Stimulated activated CD4-positive, alpha-beta T cell treated with anti-CD3 and anti-CD28 coated beads, Interleukin-2, amount 100 ng/mL, for 24 hours (primary cell): ENCODE measurements at places on chromosomes 3 and 15.

- DNase-seq: no peak
Measured at GRCh38 chr3:39753391-39753790, 56.0 kb upstream of the MYRIP start.

DNA sequence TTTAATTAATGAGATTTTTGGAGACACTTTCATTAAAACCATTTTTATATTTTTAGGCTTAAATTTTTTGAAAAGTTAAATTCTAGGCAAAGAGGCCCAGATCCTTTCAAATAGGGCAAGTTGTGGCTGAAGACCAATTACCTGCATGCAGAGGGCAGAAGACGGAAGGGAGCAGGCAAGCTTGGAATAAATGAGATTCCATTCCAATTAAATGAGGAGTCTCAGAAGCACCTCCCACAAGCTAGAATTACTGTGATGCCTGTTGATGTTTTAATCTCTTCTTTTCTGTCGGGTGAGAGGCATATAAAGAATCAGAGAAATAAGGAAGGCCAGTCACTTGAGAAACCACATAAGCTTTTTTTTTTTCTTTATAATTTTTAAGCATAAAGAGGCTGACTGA lies 46.8 kb downstream of the KBTBD8 start:
- no peak for DNase-seq

DNA sequence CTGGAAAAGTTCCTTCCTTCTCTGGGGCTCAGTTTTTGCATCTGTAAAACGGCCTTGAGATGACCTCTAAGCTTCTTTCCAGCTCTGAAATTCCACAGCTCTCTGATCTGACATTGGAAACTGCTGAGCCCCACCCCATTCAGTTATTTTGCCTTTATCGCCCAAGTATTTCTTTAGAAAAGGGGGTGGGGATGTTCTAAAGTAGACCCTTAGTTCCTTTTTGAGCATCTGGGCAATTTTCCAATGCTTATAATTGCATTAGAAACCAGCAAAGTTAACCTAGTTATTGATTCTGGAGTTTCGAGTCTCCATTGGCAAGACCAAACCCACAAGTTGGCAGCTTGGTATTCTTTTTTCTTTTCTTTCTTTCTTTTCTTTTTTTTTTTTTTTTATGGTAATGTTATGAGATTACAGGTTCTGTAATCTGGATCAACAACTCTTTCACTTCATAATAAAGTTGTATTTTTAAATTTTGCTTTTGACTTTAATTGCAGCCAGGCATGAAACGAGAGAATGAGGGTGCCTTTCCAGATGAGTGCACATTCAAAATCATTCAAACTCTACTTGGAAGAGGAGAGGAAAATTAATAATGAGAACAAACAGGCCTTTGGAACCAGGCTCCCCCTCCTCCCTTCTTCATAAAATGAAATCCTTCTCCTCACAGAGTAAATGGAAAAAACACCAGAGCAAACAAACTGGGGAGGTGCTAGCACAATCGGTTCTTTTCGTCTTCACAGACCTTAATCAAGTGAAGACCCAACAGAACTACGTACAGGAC lies 76.8 kb upstream of the LRIG1 start:
- DNase-seq: no peak

- DNase-seq: no peak
Measured at GRCh38 chr15:74869372-74869725, 3.8 kb downstream of the SCAMP2 start.

DNA sequence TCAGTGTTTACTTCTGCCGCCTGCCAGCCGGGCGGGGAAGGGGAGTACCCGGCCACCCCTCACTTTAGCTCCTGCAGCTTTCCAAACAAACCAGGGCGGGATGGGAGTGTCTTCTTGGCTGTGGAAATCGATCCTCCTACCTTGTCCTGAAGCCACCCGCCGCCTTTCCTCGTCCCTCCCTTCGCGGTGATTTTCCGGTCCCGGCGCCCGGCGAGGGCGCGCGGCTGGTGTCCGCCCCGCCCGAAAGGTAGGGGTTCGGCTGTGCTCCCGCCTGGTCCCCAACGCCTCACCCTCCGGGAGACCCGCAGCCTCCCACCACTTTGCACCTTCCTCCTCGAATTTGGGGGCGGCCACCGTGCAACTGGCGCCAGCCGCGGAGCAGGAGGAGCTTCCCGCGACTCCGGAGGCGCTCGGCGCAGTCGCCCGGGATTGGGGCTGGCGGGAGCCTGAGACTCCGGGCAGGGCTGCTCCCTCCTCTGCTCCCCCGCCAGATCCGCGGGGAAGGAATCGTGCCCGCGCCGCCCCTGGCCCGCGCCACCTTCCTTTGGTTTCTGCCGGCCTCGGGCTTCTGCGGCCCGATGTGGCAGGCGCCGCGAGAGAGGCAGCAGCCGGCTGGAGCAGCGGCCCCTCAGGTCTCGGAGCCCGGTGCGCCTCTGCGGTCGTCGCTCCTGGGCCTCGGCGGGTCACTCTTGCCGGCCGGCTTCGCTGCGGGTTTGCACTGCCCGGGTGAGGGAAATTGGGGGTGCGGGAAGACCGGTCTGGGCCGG lies 30.7 kb upstream of the ST3GAL6 start:
- no peak for DNase-seq

DNA sequence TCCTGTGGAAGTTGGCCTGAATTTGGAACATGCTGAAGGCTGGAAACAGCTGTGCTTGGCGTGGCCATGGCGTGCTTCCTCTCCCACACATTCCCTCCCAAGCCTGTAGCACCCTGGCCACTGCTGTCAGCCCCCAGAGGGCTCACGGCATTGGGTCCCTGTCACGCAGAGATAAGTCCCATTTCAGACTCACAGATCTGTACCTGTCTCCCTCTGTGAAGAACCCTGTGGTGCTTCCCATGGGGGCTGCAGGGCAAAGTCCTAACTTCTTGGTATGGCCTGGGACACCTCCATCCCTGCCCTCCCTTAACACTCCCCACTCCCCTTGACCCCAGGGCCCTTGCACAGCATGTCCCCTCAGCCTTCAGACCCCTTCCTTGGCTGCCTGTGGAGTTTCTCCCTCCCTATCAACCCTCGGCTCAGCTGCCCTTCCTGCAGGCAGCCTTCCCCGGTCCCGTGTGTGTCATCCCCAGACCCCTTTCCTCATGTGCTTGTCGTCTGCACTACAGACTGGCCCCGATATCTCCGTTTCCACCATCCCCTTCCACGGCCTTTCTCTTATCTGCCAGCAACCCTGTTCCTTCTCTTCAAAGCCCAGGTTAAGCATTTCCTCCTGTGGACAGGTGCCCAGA lies 28.6 kb downstream of the ABTB1 start:
- DNase-seq: no peak

- DNase-seq: no peak
Measured at GRCh38 chr15:31347981-31348803, 21.6 kb downstream of the KLF13 start.

- no peak for DNase-seq
Measured at GRCh38 chr3:35705904-35706303, 66.6 kb downstream of the ARPP21 start.

DNA sequence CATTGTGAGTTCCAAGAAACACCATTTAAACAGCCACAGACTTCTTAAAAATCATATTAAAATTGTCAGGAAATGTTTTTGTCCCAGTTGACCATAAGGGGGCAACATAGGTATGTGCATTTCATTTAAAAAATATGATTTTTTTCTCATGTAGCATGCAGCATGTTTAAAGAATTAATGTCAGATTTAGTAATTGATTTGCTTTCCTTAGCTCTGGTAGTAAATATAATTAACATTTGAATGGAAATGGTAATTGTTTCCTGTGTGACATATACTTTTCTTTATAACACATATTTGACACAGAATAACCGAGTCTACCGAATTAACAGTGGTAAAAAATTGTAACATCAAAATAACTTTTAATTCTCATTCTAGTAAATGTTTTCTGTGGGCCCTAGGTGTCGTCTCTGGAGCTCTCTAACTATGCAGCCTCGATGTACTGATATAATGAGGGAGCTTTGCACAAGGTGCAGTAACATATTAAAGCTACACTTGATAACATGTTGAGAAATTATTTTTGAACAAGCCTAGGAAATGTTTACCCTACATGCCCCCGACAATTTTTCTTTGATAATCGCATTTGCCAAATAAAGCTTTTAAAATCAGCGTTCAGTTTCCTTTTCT lies 34.9 kb downstream of the NXPE3 start:
- no peak for DNase-seq

DNA sequence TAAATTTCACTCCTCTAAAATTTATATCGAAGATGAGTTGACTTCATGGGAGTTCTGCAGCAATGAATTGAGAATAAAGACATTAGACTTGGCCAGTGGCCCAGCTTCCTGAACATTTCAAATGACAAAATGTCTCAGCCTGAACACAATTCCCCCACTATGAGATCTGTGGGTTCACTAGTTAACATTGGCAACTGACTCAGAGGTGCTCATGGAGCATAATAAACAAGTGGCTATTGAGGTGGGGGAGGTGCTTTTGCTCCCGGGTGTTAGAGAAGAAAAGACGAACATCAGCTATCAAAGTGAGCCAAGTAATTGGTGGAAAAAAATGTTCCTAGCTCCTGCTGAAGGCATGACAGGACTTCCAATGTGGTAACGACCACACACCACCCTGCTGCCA lies 6.3 kb downstream of the ATP13A4 start:
- DNase-seq: no peak

DNA sequence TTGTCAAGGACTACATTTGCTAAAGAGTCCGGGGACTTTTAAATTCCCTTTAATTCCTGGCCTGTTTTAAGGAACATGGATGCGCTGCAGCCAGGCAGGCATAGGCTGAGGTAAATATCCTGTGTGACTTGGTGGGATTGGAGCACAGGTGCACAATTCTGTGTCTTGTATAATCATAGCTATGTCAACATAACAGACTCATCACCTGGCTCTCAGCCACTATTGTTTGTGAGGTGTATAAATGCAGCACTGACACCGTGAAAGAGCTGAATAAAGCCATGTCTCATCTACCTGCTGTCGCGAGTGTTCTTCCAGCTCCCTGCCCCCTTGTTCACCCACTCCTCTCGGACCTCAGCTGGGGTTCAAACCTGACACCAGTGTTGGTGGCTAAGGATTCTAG lies 109.7 kb downstream of the MFSD1 start:
- no peak for DNase-seq

- no peak for DNase-seq
Measured at GRCh38 chr3:38579141-38579540, 70.3 kb downstream of the SCN5A start.

GRCh38 chr3:171126478-171127209 lies 100.1 kb upstream of the SLC2A2 start:
- no peak for DNase-seq

GRCh38 chr3:46705751-46706552 lies 4.8 kb downstream of the TMIE start:
- no peak for DNase-seq

GRCh38 chr3:46407970-46408369 lies 911 bp downstream of the CCRL2 start:
- no peak for DNase-seq

DNA sequence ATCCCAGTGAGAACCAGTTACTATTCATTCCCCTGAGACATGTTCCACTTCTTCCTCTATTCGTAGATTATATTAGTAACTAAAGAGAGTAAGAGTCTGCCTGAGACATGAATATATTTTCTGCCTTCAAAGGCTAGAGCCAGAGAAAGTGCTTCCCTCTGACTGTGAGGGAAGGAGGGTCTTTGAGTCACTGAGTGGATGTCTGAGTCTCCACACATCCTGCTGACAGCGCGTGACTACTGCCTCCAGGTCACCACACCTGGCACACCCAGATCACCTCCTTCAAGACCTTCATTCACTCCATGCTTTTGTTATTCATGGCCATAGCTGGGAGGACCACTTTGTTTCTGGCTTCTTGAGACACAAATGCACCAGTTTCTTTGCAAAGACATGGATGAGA lies 135.6 kb downstream of the SOX2 start:
- DNase-seq: no peak

- DNase-seq: no peak
Measured at GRCh38 chr15:87967951-87968350, 288.6 kb downstream of the NTRK3 start.

DNA sequence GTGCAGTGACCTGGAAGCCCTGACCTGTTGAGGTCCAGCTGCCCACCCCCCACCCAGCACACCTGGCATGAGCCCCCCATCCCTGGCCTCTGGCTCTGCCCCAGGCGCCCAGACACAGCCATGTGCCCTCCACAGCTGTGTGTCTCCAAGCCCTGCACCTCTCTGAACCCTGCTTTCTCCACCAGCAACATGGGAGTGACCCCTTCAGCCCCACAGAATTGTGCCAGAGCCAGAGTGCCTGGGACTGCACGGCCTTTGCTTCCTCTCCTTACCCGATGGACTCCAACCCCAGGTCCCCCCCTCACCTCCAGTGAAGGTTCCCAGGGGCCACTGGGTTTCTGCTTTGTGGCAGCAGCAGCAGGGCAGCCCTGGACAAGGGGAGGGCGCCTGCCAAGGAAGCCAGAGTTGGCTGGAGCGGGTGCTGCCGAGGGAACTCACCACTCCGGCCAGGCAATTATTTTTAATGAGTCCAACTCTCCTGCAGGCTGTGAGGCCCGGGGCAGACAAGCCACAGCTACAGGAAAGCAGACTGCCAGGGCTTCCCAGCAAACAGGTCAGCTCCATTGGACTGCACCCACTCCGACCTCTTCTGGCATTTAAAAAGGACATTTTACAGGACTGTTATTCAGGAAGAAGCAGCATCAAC lies 24.1 kb downstream of the PRR20G start:
- no peak for DNase-seq

- no peak for DNase-seq
Measured at GRCh38 chr3:107367353-107367752, 9.9 kb upstream of the CCDC54 start.

GRCh38 chr15:62647202-62647842 lies 395.2 kb upstream of the TPM1 start:
- no peak for DNase-seq

- no peak for DNase-seq
Measured at GRCh38 chr15:74840851-74841775, 1.8 kb downstream of the ULK3 start.

GRCh38 chr3:161913786-161914389 lies 417.3 kb downstream of the OTOL1 start:
- DNase-seq: no peak

DNA sequence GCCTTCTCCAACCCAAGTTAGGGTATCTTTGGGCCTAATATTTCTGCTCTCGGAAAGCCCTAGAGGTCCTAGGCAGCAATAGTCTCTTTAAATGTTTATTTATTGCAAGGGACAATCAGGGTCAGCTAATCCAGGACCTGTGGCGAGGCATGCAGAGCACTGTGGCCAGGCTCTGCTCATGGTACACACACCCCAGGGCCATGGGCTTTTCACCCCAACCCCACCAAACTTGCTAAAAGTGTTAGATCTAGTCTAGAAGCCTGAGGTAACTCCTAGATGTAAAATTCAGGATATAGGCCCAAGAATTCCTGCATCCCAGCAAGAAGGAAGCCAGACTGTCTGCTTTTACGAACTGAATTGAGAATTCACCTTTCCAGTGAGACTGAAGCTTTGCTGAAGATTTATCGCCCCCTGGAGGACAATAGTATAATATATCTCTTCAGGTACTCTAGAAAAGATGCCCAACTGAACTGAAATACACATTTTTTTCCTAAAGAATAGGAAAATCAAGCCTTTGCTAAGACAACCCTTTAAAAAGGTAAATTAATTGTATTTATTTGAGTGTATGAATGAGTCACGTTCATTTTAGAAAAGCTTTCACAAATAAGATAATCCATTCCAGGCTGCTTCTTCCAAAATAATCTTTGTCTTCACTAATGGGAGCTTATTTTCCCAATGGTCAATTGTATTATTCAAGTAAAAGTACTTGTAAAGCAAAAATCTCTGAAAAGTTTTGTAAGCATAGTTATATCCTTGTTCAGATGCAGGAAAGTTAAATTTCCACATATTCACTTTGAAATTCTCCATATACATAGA lies 89.8 kb downstream of the LRRC3B start:
- DNase-seq: no peak
